ENCODE measurements at places on chromosomes 1 and 21. TPM values are rescaled to one million over a fixed set of nuclear protein-coding genes. Genes with fewer than 3 reads are reported as not detected.
A peak's percentile ranks its signal among the peaks of the same experiment; 100 is the strongest.

The ATAD3B gene
- total RNA-seq, result 15.0 TPM

- DNase-seq, result no peak
Measured at GRCh38 chr1:245651093-245651492, 496.3 kb downstream of the KIF26B start.

- no peak for DNase-seq
Measured at GRCh38 chr21:42247716-42248115, 28.8 kb downstream of the ABCG1 start.

The UBXN10 gene
- 2.3 TPM for total RNA-seq

GRCh38 chr21:20685475-20685874 lies 312.7 kb upstream of the NCAM2 start:
- no peak for DNase-seq

The AGBL4 gene
- 1.8 TPM for total RNA-seq

DNA sequence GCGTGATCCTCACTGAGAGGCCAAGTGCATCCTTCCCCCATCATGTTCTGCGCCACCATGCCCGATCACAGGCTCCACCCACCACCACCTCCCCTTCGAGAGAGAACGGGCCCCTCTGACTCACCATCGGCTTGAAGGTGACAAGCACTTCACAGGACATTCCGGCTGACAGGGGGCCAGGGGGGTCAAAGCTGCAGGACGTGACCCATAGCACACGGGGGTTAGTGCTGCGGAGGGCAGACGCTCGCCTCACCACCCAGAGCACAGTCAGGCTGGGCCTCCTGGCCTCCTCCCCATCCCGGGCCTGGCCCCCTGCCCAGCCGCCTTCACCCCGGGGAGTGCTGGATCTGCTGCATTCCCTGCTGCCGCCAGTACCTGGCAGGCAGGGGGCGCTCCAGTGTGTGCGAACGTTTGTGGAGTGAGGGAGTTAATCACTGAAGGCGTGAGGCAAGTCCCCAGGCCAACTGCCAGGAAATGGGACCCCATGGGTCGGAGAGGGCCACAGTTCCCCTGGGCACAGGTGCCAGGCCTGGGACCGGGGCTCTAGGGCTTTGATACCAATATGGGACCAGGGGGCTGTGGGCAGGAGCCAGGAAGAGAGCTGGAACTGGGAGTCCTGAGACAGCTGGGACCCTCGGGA lies 40.9 kb upstream of the TMEM52 start:
- peak; percentile 87 for DNase-seq

- no peak for DNase-seq
Measured at GRCh38 chr1:52002038-52002917, 11.8 kb upstream of the RAB3B start.

DNA sequence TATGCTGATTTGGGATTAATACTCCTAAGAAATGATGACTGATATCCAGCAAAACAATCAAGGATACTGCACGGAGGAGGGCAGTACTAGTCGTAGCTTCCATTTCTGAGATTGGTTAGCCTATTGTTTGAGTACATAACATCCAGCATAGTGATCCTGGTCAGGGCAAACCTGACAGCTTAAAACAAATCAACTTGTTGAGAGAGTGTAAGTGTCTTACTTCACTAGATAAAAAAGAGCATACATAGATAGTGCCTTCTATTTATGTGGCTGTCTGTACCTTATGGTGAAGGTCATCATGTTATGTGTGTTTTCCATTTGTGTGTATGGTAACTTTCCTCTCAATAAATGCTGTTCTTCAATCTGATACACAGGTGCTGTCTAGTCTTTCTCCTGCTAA lies 228.4 kb downstream of the PTGER3 start:
- no peak for DNase-seq

DNA sequence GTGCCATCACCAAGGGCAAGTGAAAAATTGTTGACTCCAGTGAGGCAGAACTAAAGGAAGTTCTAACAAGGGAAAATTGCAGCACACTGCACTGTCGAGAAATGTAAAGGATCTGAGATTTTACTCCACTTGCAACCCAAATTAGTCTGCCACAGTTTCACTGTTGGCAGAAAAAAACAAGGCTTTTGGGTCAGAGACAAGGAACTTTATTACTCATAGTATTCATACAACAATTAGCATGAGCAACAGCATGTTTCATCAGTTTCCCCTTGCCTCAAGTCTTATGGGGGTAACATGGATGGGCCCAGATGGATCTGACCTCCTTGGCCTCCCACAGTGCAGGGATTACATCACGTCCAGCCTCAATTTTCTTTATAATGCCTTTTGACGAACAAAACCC lies 125.3 kb downstream of the LTN1 start:
- no peak for DNase-seq

- DNase-seq, result no peak
Measured at GRCh38 chr1:209349363-209350308, 233.9 kb upstream of the CAMK1G start.

DNA sequence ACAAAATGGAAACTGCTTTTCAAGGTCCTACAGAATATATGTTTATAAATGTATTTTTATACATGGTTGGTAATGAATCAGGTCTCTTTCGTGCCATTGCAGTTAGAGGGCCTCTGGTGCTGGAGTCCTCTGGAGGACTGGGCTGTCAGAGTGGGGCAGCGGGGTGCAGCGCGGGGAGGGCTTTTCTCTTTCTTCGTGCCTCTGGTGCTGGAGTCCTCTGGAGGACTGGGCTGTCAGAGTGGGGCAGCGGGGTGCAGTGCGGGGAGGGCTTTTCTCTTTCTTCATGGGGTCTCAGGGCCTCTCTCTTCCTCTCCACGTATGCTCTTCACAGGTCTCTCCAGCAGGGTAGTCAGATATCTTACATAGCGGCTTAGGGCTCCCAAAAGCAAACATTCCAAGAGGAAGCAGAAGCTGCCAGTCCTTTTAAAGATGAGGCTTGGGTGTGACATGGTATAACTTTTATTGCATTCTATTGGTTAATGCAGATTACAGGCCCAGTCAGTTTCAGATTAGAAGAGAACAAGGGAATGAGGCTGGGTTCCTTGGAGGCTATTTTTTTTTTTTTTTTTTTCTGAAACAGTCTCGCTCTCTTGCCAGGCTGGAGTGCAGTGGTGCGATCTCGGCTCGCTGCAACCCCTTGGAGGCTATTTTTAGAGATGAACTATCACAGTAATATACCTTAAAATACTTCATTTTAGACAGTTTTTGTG lies 13.1 kb downstream of the SDCCAG8 start:
- DNase-seq, result no peak

- DNase-seq, result no peak
Measured at GRCh38 chr1:107344268-107344760, 203.5 kb downstream of the NTNG1 start.

GRCh38 chr1:234734412-234734835 lies 124.4 kb upstream of the IRF2BP2 start:
- DNase-seq, result no peak

- no peak for DNase-seq
Measured at GRCh38 chr1:214135886-214136285, 145.1 kb upstream of the SMYD2 start.
